Mucosa of descending colon (tissue), 3 donors: ENCODE measurements at places on chromosomes 12 and 14. TPM values are rescaled to one million over a fixed set of nuclear protein-coding genes. Genes with fewer than 3 reads are reported as not detected.

Gene APOF
- not detected for total RNA-seq

Gene TPCN1
- 133 TPM for total RNA-seq

Gene ITFG2
- total RNA-seq = 38.0 TPM

Gene FLRT2
- total RNA-seq = 14.6 TPM

Gene TCTN2
- total RNA-seq = 6.2 TPM

DNA sequence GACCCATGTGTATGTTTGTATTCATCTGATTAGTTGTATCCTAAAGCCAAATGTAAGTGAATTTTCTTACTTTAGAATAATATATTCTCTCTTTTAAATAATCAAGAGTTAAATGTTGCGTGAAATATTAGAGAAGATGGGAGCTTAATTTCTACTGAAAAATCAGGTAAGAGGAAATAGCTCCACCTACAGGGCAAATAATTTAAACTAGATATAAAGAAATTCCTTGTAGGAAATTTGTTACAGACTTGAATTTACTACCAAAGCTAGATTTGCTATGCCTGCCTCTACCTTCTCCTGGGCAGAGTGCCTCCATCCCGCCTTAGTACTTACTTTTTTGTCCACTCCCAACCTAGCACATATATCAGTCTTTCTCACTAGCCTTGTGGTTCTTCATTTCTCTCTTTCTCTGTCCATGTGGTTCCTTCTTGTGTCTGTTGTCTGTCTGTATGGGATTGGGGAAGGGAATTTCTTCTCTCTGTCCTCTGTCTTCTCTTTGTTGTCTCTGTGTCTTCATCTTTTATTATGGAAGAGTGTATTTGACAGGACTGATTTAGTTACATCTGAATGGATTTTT lies 44.7 kb downstream of the PALS1 start:
- no peak for DNase-seq

DNA sequence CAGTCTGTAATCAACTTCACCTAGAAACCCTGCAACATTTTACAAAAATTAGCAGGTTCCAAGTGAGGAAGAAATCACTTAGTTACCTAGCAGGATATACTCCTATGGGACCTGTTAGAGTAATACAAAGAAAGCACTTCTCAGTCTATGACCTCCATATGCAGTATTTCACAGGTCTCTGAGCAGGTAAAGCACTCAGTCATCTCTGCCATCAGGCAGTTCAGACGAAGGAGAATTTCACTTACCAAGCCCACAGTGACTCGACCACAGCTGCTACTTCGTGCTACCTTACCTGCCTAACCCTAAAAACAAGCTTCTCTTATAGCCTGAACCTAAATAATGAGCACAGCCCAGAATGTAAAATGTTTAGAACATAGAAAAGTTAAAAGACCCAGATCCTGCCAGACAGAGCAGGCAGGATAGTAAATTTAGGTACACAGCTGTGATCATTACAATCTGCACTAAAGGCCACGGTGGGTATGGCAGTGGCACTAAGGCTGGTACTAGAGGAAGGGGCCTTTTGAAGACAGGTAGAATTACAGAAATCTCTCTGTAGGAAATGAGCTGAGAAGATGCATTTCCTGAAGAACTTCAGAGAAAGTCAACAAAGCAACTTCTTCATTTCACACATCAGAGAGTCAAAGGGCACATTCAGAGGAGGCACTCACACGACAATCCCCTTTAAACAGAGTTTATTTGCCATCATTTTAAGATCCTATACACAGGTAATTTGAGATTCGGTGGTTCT lies 35.7 kb downstream of the DCAF5 start:
- DNase-seq = no peak

DNA sequence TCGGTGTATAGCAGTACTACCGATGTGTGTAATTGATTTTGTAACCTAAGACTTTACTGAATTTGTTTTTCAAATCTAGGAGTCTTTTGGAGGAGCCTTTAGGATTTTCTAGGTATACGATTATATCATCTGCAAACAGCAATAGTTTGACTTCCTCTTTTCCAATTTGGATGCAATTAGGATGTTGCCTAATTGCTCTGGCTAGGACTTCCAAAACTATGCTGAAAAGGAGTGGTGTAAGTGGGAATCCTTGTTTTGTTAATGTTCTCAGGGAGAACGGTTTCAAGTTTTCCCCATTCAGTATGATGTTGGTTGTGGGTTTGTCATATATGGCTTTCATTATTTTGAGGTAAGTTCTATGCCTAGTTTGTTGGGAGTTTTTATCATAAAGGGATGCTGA lies 171.6 kb upstream of the PDE3A start:
- DNase-seq = no peak

GRCh38 chr14:26597071-26597588 lies 703 bp downstream of the NOVA1 start:
- peak; percentile 42 for DNase-seq

DNA sequence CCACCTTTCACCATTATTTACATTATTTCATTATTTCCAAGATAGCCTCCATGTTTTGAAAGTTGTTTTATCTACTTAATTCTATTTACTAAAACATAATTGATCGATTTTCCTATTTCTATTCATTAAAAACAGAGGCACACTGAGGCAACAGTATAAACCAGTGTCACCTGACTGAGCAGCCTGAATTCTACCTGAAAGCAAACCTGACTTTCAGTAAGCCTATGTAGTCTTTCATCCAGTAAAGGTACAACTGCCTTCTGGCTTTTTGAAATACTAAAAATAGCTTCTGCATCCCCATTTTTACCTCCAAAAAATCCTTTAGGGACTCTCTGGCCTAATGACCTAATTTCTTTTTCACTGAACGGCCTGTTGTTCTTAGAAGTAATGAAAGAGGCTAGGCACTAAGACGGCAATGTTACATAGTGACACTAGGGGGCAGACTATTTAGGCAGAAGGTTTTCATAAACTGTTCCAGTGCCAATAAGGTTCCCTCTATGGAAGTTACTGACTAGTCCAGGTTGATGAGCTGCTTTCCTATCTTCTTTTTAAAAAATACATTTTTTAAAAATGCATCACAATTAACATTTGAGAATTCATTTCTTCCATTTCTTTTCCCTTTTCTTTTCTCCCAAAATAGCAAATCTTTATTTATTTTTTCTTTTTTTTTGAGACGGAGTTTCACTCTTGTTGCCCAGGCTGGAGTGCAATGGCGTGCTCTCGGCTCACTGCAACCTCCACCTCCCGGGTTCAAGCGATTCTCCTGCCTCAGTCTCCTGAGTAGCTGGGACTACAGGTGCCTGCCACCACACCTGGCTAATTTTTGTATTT lies 17.5 kb downstream of the ANAPC5 start:
- DNase-seq = no peak

GRCh38 chr14:22334627-22335026 lies 254.4 kb downstream of the DAD1 start:
- DNase-seq = no peak

- DNase-seq = no peak
Observed at GRCh38 chr14:65019944-65020566, 33.4 kb downstream of the FNTB start.

DNA sequence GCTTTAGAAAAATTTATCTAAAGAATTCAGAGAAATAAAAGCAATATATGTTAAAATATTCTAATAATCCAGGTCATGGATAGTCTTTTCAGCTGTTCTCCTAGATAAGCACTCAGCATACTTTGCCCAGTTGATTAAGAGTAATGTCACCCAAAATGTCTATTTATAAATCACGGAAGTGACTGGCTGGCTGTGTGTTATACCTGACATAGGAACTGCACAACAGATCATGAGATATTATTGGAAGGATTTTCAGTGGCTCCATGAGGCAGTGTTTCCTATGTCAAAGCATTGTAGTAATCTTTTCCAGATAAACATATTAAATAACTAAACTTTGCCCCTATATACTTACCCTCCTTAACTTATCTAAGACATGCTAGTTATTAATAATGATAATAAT lies 128.8 kb downstream of the ITPR2 start:
- DNase-seq = no peak

DNA sequence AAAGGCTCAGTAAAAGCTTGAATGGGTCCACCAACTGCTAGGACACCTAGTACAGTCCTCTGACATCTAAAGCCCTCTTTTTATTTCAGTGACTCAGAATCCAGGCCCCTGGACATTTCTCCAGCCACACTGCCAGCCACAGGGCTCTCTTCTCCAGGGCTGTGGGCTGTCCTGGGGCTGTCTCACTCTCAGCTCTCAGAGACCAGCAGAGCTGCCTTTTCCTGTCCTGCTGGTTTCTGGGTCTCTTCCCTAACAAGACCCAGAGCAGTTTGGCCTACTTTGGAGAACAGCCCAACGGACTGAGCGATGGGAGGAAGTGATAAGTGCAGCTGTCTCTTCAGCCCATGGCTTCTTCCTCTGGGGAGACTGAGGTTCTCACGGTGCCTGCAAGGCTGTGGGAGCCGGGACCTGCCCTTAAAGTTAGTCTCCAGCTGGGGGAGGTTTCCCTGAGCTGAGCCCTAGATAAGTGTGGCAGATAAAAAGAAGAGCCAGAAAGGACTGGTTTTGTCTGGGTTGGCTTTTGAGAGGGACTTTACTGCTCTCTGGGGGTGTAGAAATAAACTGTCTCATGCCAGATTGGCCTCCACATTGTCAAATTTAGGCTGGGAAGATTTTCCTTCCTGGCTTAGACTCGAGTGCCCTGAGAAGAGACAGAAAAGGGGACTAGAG lies 979.8 kb downstream of the VRK1 start:
- DNase-seq = no peak

DNA sequence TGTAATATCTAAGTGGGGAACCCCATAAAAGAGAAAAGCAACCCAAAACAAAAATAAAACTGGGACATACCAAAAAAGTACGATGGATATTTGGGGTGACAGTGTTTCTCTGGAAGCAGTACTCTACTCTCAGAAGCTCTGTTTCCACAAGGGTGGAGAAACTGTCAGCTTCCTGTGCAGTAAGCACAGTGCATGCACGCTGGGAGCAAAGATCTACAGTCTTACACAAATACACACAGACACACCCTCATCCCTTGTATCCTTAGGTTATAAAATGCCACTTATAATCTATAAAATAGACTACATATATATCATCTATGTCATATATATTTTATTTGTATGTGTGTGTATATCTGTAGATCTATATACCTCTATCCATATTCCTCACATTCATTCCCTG lies 225.8 kb upstream of the SOX5 start:
- peak; percentile 52 for DNase-seq

DNA sequence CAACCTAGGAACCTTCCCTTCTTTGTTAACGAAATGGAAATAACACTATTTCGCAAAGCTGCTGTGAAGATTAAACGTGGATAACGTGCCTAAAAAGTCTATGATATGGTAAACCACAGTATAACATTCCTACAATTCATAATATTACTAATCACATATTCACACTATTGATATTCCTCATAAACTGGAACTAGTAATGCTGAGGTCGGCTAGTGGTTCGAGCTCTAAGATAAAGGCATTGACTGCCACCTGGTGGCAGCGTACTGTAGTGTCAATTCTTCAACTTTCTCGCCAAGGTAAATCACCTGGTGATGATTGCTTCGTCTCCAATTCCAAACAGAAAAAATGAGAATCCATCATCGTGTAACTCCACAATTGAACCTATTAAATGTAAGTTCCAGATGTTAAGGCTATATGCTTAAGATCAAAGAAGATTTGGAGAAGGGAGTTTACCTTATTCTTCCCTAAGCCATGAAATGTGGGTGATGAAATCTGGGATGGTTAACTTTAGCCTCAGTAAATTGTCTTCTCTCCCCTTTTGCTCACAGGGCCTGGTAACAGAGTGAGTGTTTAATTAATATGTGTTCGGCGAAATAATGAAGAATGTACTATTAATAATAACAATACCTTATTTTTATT lies 197.5 kb upstream of the TMEM132C start:
- no peak for DNase-seq

- no peak for DNase-seq
Observed at GRCh38 chr12:98373025-98373554, 142.3 kb upstream of the TMPO start.

GRCh38 chr12:46659032-46659650 lies 166.7 kb downstream of the SLC38A4 start:
- DNase-seq = no peak

GRCh38 chr12:43131301-43131700 lies 420.7 kb downstream of the ADAMTS20 start:
- no peak for DNase-seq

GRCh38 chr14:57161583-57162234 lies 107.0 kb downstream of the EXOC5 start:
- DNase-seq = no peak

DNA sequence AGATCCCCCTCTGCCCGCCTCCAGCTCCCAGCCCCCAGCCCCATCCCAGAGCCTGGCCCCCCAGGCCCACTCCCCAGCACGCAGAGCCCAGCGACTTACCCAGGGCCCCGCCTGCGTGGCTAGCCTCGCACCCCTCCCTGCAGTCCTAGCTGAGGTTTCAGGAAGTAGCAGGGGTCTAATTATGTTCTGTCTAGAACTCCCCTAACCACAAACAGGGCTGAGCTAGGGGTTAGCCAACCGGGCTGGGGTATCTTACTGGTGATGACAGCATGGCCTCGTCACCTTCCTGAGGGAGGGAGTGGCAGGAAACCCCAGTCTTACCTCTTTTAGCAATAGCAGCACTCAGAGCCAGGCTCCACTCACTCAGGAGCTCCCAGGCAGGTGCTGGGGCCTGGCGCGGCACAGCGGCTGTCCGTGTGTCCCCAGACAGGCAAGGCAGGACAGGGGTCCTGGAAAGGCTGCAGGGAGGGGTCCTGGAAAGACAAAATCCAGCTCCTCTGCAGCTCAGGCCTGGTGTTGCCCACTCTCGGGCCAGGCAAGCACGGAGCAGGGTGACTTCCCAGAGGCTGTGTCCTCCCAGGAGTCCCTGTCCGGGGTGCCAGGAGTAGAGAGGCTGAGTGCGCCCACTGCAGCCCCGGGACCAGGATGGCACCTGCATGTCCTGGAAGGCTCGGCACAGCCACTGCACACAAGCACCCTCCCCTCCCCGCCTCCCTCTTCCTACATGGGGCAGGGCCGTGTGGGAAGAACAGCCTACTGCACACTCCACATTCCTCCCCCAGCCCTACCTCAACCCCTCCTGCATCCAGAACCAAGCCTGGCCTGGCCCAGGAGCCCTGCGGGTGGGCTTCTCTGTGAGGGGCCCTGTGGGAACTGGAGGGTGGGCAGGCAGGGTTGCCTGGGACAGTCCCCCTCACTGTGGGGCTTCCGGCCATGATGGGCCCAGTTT lies at the start of gene GPR132:
GPR132 (minus strand) TSS at position 151 of the 949 bp plus-strand sequence. CDS start 10,010 bp downstream, outside the sequence.
- peak; percentile 58 for DNase-seq

GRCh38 chr14:53231171-53231570 lies 78.0 kb upstream of the DDHD1 start:
- no peak for DNase-seq

GRCh38 chr12:93621986-93622385 lies 49.5 kb downstream of the SOCS2 start:
- DNase-seq = no peak

- no peak for DNase-seq
Observed at GRCh38 chr12:104712477-104712876, 245.6 kb downstream of the SLC41A2 start.

- no peak for DNase-seq
Observed at GRCh38 chr14:77390188-77390587, 13.0 kb downstream of the SAMD15 start.

DNA sequence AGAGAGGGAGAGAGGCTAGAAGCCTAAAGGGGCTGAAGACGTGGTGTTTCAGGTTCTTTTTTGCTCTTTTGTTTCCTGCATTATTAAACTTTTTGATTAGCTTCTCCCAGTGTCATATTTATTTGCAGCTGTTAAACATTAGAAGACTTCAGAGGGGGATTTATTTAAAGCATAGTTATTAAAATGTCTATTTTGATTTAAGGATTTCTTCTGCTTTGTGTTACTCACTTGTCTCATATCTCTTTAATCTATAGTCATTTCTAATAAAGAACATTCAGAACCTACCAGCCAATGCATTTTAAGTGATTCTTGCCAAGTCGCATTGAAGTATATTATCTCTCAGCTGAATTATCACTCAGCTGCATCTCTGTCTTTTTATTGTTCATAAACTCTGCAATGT lies 152.0 kb upstream of the DYRK2 start:
- DNase-seq = no peak

GRCh38 chr12:69095765-69096477 lies 143.4 kb upstream of the CPSF6 start:
- no peak for DNase-seq
